ENCODE measurements at places on chromosomes 1 and 21. TPM values are rescaled to one million over a fixed set of nuclear protein-coding genes. Genes with fewer than 3 reads are reported as not detected.
A peak's percentile ranks its signal among the peaks of the same experiment; 100 is the strongest.

DNA sequence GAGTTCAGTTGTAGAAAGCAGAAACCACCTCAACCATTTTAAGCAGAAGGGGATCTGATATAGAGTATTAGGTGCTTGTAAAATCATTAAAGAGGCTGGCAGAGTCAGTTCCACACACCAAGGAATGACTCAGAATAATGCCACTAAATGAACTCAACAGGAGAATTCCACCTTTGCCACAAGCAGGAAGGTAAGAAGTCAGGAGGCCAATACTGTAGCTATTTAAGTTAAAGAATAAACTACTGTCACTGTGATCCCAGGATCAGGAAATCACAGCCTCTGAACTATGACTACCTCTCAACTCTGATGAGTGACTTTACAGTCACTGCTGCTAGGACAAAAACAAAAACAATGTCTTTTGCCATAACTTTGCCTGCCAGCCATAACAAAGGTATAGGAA, 52.5 kb upstream of the PRMT6 start:
- H3K4me1 ChIP-seq = no peaks in the 10 kb centered on the region
- DNase-seq = no peak
- H3K4me3 ChIP-seq = no peak overlapping the region
- H3K27ac ChIP-seq = no peak overlapping the region

DNA sequence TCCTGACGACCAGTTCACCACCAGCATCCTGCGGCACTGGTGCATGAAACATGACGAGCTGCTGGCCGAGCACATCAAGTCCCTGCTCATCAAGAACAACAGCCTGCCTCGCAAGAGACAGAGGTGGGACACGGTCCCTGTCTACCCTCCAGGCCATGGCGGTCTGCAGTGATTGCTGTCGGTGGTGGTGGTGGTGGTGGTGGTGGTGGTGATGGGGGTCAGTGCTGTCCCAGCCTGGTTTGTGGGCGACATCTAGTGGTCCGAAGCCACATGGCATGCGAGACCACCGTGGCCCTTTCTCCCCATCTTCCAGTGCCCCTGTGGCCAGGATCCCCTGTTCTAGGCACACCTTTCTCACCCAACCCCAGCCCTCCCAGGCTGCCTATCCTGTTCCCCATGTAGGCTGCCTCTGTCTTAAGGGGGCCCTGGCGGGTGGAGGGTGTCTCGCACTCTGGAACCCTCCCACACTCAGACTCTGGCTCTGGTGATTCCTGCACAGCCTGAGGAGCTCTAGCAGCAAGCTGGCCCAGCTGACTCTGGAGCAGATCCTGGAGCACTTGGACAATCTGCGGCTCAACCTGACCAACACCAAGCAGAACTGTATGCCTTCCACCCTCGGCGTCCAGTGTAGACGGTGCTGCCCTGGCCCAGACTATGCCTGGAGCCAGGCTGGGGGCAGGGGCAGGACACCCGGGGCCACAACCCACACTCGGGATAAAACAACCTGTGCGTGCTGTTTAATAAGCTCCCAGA, 3.2 kb upstream of the SLC27A3 start:
- no peak for DNase-seq
- no peak overlapping the region for H3K4me3 ChIP-seq
- peaks cover 19% of the 10 kb centered on the region for H3K4me1 ChIP-seq
- no peak overlapping the region for H3K27ac ChIP-seq
- no peaks in the 10 kb centered on the region for H3K27me3 ChIP-seq
- peaks cover 29% of the 10 kb centered on the region for H3K36me3 ChIP-seq

DNA sequence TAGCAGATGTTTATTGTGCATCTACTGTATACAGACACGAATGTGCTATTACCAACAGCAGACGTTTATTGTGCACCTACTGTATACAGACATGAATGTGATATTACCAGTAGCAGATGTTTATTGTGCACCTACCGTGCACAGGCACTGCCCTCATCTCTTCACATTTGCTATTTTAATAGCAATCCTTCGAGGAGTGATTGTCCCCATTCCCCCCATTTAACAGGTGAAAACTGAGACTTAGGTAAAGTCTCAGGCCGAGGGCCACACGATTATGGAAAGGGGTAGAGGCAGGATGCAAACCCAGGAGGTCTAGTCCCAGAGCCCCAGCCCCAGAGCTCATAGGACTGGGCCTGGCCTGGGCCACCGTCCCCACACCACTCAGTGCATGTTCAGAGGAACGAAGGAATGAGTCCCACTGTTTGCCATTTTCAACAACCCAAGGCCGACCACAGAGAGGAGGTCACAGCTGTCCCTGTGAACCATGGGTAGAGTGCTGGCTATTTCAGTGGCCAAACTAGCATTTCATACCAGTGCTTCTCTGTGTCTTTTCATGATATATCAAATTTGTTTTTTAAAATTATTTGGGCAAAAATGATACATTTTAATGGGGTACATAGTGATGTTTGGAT, 114.4 kb upstream of the TMEM51 start:
- H3K4me1 ChIP-seq = peaks cover under 1% of the 10 kb centered on the region
- H3K4me3 ChIP-seq = no peak overlapping the region
- DNase-seq = no peak
- H3K27me3 ChIP-seq = no peaks in the 10 kb centered on the region
- H3K36me3 ChIP-seq = peaks cover 3% of the 10 kb centered on the region

DNA sequence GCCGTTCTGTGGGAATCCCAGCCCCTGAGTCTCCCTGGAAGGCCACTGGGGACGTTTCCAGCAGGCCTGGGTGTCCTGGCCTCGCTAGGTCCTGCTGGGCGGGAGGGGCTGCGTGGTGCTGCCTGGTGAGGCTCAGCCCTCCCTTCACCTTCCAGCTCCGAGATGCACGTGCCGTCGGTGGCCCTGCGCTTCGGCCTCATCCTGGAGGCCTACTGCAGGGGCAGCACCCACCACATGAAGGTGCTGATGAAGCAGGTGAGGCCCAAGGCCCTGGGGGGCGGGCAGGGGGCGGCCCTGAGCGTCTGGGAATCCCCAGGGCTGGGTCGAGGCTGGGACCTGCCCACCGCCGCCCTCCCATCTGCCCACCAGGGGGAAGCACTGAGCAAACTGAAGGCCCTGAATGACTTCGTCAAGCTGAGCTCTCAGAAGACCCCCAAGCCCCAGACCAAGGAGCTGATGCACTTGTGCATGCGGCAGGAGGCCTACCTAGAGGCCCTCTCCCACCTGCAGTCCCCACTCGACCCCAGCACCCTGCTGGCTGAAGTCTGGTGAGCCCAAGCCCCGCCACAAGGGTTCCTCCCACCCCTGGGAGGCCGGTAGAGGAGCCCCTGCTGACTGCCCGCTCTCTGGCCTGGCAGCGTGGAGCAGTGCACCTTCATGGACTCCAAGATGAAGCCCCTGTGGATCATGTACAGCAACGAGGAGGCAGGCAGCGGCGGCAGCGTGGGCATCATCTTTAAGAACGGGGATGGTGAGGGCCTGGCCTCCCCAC, 70.3 kb downstream of the PIK3CD start:
- H3K27me3 ChIP-seq = no peaks in the 10 kb centered on the region
- peaks cover 12% of the 10 kb centered on the region for H3K36me3 ChIP-seq
- DNase-seq = no peak
- H3K4me1 ChIP-seq = peaks cover 16% of the 10 kb centered on the region

DNA sequence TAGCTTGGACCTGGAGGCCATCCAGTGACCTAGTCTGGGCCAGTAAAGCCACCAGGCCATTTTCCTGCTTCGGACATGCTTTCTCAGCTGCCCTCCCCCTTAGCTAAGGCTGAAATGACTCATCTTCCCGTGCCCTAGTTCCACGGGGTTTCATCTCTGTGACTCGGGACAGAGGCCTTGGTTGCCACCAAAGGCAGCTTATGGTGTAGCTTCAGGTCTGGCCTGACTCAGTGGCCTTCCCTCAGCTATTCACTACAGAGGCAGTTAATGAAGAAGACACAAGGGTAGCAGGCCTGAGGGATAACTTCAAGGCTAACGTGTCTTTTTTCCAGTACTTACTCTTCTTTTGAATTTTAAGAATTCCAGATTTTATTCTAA, 82.4 kb downstream of the PBX1 start:
- peaks cover 2% of the 10 kb centered on the region for H3K36me3 ChIP-seq
- DNase-seq = no peak
- no peak overlapping the region for H3K27ac ChIP-seq
- H3K4me3 ChIP-seq = no peak overlapping the region

DNA sequence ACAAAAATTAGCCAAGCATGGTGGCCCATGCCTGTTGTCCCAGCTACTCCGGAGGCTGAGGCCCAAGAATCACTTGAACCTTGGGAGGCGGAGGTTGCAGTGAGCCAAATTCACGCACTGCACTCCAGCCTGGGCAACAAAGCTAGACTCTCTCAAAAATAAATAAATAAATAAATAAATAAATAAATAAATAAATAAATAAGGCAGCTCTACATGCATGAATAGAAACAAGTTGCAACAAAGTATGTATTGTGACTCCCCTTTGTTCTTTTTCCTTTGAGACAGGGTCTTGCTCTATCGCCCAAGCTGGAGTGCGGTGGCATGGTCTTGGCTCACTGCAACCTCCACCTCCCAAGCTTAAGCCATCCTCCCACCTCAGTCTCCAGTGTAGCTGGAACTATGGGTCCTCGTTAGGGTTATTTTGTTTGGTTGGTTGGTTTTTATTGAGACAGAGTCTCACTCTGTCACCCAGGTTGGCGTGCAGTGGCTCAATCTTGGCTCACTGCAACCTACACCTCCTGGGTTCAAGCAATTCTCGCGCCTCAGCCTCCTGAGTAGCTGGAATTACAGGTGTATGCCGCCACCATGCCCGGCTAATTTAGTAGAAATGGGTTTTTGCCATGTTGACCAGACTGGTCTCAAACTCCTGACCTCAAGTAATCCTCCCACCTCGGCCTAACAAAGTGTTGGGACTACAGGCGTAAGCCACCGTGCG, 8.0 kb downstream of the USP48 start:
- peaks cover 26% of the 10 kb centered on the region for H3K4me1 ChIP-seq
- H3K36me3 ChIP-seq = no peaks in the 10 kb centered on the region

GRCh38 chr1:234704106-234704887, 94.3 kb upstream of the IRF2BP2 start:
- peaks cover 22% of the 10 kb centered on the region for H3K4me1 ChIP-seq
- peak; percentile 46 for DNase-seq
- H3K4me3 ChIP-seq = no peak overlapping the region
- H3K27me3 ChIP-seq = no peaks in the 10 kb centered on the region

- DNase-seq = no peak
- H3K27me3 ChIP-seq = peaks cover 48% of the 10 kb centered on the region
- no peak overlapping the region for H3K4me3 ChIP-seq
- H3K4me1 ChIP-seq = peaks cover 2% of the 10 kb centered on the region
Measured at GRCh38 chr1:44071461-44071860, 40.2 kb upstream of the SLC6A9 start.

DNA sequence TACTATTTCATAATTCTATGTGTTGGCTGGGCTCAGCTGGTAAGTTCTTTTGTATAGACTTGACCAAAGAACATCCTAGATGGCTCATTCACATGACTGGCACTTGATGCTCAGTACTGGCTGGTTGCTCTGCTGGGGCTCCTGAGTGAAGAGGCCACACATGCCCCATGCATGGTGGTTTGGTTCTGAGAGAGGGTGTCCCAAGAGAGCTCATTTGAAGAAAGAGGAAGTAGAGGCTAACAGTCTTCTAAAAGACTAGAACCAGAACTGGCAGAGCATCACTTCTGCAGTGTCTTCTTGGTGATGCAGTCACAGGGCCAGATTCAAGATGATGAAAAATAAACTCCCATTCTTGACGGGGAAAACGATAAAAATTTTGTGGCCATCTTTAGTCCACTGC, 5.2 kb upstream of the BACH1 start:
- H3K4me1 ChIP-seq = peaks cover 16% of the 10 kb centered on the region
- H3K4me3 ChIP-seq = no peak overlapping the region
- H3K36me3 ChIP-seq = no peaks in the 10 kb centered on the region
- no peak for DNase-seq
- H3K27ac ChIP-seq = no peak overlapping the region

F13B gene
- total RNA-seq = not detected

CALML6 gene
- 2.7 TPM for total RNA-seq

ZYG11A gene
- 0.21 TPM for total RNA-seq
